Caco-2 (cell line): ENCODE measurements at places on chromosomes 11 and 22. TPM values are rescaled to one million over a fixed set of nuclear protein-coding genes. Genes with fewer than 3 reads are reported as not detected.

- DNase-seq = no peak
Observed at GRCh38 chr11:133713406-133713805, 131.9 kb downstream of the SPATA19 start.

GRCh38 chr11:95451682-95452081 is 220.7 kb upstream of the SESN3 start:
- no peak for DNase-seq

Gene TENM4
- 1.1 and 2.0 TPM in 2 replicates for total RNA-seq

Gene MRTFA
- total RNA-seq = 38.7 and 44.8 TPM in 2 replicates

Gene CCDC87
- 1.0 TPM in 2 replicates for total RNA-seq

Gene C1QTNF6
- total RNA-seq = 7.4 and 7.7 TPM in 2 replicates

Gene KDM4D
- 0.95 and 1.2 TPM in 2 replicates for total RNA-seq

Gene OR8D1
- not detected in 2 replicates for total RNA-seq

Gene CHEK2
- 34.0 and 38.0 TPM in 2 replicates for total RNA-seq
